Osteocyte (in vitro differentiated cells): ENCODE measurements at places on chromosomes 7 and 10. TPM values are rescaled to one million over a fixed set of nuclear protein-coding genes. Genes with fewer than 3 reads are reported as not detected.

- no peak overlapping the region for H3K27ac ChIP-seq
- no peak for DNase-seq
- H3K4me3 ChIP-seq, result no peak overlapping the region
- H3K36me3 ChIP-seq, result no peaks in the 10 kb centered on the region
Observed at GRCh38 chr10:133012573-133013359, 70.4 kb upstream of the CFAP46 start.

GRCh38 chr7:44309271-44310091 is 15.9 kb downstream of the CAMK2B start:
- peaks cover 3% of the 10 kb centered on the region for H3K4me1 ChIP-seq
- H3K36me3 ChIP-seq, result no peaks in the 10 kb centered on the region
- DNase-seq, result peak; percentile 85
- H3K4me3 ChIP-seq, result no peak overlapping the region
- H3K27me3 ChIP-seq, result peaks cover 21% of the 10 kb centered on the region
- H3K27ac ChIP-seq, result no peak overlapping the region

DNA sequence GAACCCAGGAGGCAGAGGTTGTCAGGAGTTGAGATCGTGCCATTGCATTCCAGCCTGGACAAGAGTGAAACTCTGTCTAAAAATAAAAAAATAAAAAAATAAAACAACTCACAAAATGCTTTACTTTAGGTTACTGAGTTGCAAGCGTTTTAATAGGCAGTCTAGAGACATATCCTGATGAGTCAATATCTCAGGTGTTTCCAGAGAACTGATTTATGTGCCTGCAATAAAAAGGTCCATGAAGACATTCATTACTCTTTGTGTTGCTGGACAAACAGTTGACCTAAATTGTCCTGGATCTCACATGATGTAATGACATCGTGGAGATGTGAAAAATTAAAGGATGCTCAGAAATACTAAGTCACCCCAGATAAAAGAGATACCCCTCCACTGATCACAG is 31.5 kb downstream of the CDNF start:
- H3K27ac ChIP-seq, result no peak overlapping the region
- H3K4me3 ChIP-seq, result no peak overlapping the region
- peaks cover 24% of the 10 kb centered on the region for H3K27me3 ChIP-seq
- H3K36me3 ChIP-seq, result peaks cover 2% of the 10 kb centered on the region
- no peak for DNase-seq

P4HA1 gene
- 101 and 103 TPM in 2 replicates for total RNA-seq

NODAL gene
- total RNA-seq, result not detected in 2 replicates
